Occipital lobe (tissue), 3 donors: ENCODE measurements at places on chromosomes 7 and 10. TPM values are rescaled to one million over a fixed set of nuclear protein-coding genes. Genes with fewer than 3 reads are reported as not detected.

GRCh38 chr10:133335246-133336117 lies 1.2 kb downstream of the CALY start:
- DNase-seq: peak; percentile 70

DNA sequence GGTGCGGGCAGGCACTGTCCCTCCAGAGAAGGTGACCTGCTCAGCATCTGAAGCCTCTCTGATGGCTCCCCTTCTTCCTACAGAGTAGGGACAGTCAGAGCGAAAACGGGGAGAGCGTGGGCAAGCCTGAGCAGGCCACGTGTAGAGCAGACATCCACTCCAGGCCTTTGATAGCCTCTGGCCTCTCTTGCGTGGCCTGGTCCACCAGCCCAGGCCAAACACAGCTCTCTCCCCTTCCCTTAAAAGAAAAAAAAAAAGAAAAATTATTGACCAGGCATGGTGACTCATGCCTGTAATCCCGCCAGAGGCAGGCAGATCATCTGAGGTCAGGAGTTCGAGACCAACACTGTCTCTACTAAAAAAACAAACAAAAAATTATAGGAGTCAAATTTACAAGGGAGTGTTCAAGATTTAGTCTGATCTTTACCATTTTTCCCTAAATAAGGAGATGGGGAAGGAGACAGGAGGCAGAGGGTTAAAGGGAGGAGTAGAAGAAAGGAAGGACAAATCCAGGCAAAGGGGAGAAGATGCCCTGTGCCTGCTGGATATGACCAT lies 84.8 kb downstream of the PLXNA4 start:
- DNase-seq: no peak

DNA sequence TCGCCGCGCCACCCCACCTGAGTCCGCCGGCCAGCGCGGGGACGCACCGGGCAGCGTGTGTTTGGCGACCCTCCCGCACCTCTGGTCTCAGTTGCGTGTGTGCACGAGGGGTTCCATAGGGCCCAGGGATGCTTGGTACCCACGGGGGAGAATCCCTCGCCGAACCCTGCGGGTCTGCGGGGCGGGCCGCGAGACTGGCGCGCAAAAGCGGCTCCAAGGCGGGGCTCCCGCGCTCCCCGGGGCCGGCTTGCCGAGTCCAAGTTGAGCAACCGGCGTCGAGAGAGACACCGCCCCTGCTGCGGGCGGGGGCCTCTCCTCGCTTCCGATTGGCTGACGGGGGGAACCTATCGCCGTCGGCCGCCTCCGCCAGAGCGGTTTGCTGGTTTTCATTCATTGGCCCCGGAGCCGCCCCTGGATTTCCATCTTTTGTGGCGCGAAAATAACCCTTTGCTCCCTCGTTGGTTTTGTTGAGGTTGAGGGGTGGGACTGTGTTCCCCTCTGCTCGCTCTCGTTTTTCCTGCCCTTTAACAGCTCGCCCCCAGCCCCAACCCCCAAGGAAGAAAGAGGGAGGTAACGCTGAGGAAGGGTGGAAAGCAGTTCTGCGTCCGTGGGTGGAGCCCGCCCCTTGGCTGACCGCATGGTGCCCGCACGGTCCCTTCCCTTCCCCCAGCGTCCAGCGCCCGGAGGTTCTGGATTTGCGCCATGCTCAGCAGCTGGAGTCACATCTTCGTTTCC lies 4.0 kb upstream of the IGF2BP3 start:
- no peak for DNase-seq

DNA sequence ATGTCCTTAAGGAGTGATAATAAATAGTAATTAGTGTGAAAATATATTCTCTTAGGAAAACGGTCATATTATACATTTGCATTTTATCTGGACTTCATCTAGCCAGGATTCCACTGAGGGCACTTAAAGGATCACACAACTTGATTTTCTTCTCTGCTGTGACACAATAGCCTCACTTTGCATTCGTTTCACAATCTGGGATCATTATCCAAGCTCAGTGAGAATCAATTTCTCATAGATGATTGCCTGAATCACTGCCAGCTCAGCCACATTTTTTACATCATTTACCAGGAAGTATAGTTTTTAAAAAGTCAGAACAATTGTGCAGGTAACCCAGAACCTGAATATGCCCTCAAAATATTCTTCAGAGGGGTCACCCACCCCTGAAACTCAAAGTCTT lies 68.9 kb downstream of the PTPRZ1 start:
- DNase-seq: no peak

DNA sequence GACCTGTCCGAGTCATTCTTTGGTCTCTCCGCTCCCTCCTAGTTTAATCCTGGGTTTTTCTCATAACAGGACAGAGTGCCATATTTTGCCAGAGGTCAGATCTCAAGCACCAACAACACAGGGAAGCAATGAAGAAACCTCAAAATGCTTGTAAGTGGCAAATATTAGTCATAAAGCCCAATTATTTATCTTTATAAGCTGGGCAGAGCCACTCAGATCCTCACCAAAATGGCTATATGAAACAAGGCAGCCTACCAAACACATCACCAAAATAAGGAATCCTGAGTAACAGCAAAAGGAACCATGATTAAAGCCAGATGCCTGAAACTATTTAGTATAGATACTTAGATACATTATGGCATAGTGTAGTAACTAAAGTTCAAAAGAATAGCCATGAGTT lies 4.7 kb downstream of the ECD start:
- DNase-seq: no peak

DNA sequence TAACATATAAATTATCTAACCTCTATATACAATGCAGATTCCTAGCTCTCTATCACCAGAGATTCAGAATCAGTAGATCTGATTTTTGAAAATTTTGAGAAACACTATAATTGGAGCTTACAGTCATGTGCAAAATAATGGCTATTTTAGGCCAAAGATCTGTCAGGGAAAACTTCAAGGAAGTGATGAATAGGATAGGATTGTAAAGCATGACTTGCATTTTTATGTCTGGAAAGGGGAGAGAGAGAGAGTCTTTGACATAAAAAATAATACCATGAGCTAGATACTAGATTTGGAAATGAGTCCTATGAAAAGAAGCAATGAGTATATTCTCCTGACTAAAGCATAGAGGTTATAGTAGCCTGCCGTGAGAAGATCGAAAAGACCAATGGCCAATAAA lies 181.1 kb downstream of the SDHAF3 start:
- no peak for DNase-seq

DNA sequence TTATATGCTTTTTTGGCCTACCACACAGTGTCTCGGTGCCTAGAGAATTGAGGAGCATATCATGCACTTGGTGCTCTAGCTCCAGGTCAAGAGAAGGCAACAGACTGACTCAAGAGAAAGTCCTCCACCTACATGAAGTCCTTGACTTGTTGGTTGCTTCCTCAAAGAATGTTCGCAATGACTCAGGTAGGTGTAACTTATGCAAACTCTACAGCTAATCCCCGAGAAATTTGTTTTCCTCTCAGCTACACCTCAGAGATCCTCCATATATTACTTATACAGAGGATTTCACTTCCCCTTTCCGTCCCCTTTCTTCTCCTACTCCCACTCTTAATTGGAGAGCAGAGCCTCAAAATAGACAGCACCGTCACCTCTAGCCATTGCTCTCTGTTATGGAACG lies 1013.1 kb downstream of the KCNMA1 start:
- no peak for DNase-seq

- DNase-seq: peak; percentile 84
Measured at GRCh38 chr10:130136226-130137089, at the start of gene GLRX3. TSS of gene GLRX3 (plus strand) at chr10:130136391. CDS start at chr10:130136421, 30 bp downstream.

DNA sequence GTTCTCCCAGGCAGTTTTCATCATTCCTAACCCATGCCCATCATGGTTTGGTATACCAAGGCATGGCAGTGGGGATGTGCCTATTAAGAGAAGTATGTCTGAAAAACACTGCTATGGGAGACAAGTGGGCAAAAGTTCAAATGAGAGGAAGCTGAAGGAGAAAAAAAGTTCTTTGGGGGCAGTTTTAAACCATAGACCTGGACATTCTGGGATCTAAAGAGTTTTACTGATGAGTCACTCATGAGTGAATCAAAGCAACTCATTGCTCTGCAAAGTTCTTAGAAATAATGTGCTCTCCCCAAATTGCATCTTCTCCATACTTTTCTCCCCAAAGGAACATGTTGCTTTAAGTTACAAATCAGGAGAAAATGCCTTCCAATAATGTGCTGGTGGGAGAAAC lies 256.9 kb upstream of the MTPN start:
- no peak for DNase-seq

HTR7 gene
- 8.0 TPM for total RNA-seq

FAM241B gene
- total RNA-seq: 10.1 TPM

PROSER2 gene
- total RNA-seq: 0.47 TPM
